Left ventricle myocardium inferior (tissue), 1 donor: ENCODE measurements at places on chromosomes 11 and 22.

DNA sequence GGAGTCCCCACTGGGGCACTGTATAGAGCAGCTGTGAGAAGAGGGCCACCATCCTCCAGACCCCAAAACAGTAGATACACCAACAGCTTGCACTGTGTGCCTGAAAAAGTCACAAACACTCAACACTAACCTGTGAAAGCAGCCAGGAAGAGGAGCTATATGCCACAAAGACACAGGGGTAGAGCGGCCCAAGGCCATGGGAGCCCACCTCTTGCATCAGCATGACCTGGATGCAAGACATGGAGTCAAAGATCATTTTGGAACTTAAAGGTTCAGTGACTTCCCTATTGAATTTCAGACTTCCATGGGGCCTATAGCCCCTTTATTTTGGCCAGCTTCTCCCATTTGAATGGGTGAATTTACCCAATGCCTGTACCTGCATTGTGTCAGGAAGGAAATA, 29.7 kb upstream of the CYB5R3 start:
- DNase-seq, result no peak

DNA sequence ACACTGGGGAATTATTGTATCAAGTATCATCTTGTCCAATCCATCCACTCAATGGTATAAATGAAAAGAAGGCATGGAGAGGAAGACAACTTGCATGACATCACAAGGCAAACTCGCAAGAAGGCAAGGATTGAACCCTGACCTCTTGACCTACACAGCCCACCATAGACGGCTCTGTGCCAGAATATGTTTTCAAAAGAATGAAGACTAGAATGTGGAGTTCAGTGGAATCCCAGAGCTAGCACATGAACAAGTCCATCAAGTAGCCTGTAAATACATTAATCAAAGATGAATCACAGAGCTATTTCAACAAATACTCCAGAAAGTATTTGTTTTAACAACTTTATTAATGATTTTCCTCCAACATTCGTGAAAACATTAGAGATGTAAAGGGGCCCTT, 189.7 kb downstream of the GUCY1A2 start:
- no peak for DNase-seq

GRCh38 chr11:69578167-69578566, 62.8 kb upstream of the CCND1 start:
- DNase-seq, result no peak

DNA sequence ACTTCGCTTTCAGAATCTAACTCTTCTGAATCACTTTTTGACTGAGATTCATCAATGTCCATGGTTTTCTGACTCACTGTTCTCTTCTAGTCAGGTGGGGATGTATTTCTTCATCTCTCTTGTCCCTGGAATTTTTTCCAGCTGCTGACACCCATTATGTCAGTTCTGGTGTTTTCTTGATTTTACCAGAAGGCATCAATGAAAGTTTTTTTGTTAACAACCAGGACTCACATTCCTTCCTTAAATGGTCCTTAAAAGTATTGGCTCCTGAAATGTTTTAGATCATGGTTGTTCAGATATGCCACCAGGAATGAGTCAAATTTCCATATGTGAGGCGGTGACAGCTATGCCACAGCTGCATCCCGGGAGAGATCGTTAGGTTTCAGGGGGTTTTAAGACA, 12.9 kb downstream of the MICAL2 start:
- DNase-seq, result no peak

DNA sequence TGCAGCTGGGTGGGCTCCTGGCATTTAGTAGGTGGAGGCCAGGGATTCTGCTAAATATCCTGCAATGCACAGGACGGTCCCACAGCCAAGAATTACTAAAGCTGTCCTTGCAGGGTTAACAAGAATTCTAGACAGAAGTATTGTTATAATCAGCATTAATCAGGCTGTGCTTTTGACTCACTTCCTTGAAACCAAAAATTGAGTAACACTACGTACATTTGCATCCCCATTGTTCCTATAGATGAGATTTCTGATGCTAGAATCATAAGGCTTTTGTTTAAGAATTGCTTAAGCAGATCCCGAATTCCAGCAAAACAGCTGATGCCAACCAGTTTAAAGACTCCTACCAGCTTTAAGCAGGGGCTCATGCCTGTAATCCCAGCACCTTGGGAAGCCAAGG, 11.4 kb downstream of the SLC6A5 start:
- DNase-seq, result no peak

DNA sequence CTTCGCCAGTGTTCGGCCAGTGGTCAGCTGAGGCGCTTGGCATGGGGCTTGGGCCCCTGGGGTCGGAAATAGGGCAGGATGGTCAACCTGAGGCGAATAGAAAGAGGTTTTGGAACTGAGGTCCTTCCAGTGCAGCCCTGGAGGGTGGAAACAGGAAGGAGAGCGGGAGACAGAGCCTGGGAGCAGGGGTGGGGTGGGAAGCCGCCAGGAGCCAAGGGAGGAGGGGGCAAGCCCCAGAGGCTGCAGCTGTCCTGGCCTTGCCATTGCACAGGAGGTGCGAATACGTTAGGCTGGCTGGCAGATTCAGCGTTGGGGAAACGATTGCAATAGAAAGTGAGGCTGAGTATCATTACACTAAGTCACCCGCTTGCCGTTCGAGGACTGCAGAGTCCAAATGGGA, 13.9 kb upstream of the KCTD17 start:
- no peak for DNase-seq

DNA sequence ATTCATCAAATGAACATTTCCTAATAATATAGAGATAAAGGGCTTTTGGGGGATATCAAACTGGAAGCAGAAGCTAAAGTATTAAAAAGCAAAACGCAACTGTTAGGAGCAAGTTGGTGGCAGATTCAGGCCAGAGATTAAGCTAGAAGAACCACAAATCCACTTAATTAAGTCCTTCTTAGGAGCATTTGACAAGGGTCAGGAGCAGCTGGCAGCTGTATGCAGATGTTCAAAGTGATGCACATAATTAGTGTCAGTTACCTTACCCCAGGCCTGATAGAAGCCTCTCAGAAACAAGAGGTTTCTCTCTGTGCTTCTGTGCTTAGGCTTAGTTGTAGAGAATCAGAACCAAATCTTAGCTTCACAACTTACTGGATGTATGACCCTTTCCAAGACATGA, 546.5 kb upstream of the ANO5 start:
- no peak for DNase-seq

- no peak for DNase-seq
Measured at GRCh38 chr11:131645237-131645636, 274.8 kb downstream of the NTM start.

GRCh38 chr11:130522284-130522961, 74.0 kb downstream of the ADAMTS15 start:
- DNase-seq, result peak; percentile 94
